ENCODE measurements at places on chromosomes 1 and 21.

DNA sequence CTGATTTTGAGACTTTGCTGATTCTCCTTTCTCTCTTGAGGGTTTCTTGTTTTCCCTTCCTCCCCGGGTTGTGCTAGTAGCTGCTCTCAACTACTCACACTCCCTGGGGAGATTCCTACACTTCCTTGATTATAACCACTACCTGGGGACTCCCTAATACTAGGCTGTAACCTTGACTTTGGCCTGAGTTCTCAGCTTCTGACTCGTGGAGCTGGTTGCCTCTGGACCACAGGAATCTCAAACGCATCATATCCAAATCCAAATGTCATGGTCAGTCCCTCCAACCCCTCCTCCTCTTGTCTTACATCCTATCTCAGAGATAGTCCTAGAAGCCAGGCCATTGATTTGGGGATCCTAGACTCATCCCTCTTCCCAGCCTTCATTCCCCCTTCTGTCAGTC, 12.0 kb downstream of the MOV10 start:
- no peak for DNase-seq

DNA sequence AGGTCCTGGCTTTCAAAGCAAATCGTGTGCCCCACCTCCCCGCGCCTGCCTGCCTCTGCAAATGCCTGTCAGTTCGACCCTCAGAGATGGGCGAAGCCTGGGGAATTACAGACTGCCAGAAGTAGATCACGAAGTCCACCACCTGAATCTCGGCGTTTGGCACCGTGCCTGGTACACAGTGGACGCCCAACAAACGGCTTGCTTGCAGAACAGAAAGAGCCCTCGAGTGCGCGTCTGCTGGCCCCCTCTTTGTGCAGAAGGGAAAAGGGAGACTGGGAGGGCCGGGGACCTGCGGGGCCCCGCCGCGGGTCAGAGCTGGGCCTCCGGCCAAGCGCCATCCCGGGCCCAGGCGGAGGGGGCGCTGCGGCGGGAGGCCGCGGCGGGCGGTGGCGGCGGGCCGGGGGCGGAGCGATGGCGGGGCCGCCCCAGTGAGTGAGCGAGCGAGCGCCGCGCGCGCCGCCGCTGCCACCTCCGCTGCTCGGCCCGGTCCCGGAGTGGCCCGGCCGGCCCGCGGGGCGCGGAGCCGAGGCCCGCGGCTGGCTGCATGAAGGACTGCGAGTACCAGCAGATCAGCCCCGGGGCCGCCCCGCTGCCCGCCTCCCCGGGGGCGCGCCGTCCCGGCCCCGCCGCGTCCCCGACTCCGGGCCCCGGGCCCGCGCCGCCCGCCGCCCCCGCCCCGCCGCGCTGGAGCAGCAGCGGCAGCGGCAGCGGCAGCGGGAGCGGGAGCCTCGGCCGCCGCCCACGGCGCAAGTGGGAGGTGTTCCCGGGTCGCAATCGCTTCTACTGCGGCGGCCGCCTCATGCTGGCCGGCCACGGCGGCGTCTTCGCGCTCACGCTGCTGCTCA, at the start of gene ZDHHC18:
ZDHHC18 (plus strand) TSS at position 428 of the 845 bp plus-strand sequence; CDS start at position 545, 117 bp downstream.
- peak; percentile 33 for DNase-seq

DNA sequence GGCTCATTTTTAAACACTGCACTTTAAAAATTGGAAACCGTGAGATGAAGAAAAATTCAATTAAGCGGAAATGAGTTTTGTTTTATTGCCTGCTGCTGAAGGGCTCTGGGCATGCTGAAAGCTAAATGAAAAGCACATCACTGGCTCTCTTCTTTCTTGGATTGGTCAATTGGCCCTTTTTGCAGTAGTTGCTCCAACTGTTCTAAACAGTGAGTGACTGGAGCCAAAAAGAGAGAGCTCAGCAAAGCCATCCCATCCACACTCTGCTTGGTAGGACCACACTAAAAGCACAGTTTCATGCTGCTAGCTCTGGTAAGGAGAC, 48.1 kb downstream of the LHX4 start:
- no peak for DNase-seq

GRCh38 chr1:229884765-229885164, 182.3 kb upstream of the GALNT2 start:
- no peak for DNase-seq

DNA sequence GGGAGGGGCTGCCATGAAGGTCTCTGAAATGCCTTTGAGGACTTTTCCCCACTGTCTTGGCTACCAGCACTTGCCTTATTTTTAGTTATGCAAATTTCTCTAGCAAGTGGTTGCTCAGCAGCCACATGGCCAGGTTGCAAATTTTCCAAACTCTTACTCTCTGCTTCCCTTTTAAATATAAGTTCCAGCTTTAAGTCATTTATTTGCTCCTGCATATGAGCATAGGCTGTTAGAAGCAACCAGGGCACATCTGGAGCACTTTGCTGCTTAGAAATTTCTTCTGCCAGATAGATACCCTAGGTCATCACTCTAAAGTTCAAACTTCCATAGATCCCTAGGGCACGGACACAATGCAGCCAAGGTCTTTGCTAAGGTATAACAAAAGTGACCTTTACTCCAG, 44.8 kb downstream of the DDAH1 start:
- no peak for DNase-seq

DNA sequence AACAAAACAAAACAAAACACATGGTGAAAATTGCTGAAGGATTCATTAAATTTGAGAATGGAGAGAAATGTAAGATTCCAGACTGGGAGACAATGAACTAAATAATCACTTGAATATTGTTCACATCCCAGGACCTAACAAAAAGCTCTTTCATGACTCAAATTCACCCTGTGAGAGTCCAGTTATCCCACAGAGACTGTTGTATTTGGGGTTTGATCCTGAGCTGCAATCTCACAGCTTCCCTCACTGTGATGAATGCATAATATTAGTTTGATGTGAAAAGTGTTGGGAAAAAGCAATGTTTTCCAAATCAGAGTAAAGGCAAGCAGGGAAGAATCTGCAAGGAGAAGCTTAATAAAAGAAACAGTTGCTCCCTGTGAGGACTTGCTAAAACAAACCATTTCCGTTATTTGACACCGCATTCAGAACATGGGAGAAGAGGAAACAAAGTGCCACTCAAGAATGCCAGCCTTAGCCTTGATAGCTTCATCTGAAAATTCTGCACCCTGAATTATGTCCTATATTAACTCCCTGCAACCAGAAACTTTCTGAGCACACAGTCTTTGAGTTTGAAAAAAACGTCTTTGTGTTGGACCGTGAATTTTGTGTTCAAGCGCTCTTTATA, 208.8 kb downstream of the DAB1 start:
- no peak for DNase-seq

DNA sequence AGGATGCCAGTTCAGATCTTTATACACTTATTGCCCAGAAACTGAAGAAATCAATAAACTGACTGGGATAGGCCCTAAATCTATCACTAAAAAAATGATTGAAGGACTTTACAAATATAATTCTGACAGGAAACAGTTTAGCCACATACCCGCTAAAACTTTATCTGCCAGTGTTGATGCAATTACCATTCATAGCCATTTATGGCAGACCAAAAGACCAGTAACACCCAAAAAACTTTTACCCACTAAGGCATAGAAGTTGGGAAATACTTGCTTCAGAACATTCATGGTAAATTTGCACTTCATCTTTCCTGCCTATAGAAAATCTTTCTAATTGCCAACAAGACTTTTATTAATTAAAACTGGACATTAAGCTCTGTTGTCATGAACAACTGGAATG, 15.0 kb upstream of the GPR25 start:
- no peak for DNase-seq

Data from activated CD8-positive, alpha-beta memory T cell treated with anti-CD3 and anti-CD28 coated beads for 4 hours (primary cell).